ENCODE measurements at places on chromosomes 5 and 9. TPM values are rescaled to one million over a fixed set of nuclear protein-coding genes. Genes with fewer than 3 reads are reported as not detected.
A peak's percentile ranks its signal among the peaks of the same experiment; 100 is the strongest.

GABRP gene
- polyA plus RNA-seq = 0.66 TPM

IL9 gene
- polyA plus RNA-seq = 1.3 TPM

IQGAP2 gene
- 10.5 TPM for polyA plus RNA-seq

F2R gene
- 43.5 TPM for polyA plus RNA-seq

KLHL3 gene
- 8.9 TPM for polyA plus RNA-seq

TRPM6 gene
- 1.0 TPM for polyA plus RNA-seq

CDX1 gene
- polyA plus RNA-seq = not detected

PRLR gene
- 1.4 TPM for polyA plus RNA-seq

ZNF879 gene
- polyA plus RNA-seq = 6.4 TPM

CTNND2 gene
- polyA plus RNA-seq = 132 TPM

SKP2 gene
- polyA plus RNA-seq = 19.7 TPM

FBXL7 gene
- polyA plus RNA-seq = 29.8 TPM

- H3K4me1 ChIP-seq = peaks cover 6% of the 10 kb centered on the region
- DNase-seq = no peak
- no peaks in the 10 kb centered on the region for H3K36me3 ChIP-seq
- H3K4me3 ChIP-seq = no peak overlapping the region
Observed at GRCh38 chr9:5841771-5842573, 9.1 kb upstream of the ERMP1 start.

- H3K27ac ChIP-seq = no peak overlapping the region
- DNase-seq = no peak
- peaks cover 7% of the 10 kb centered on the region for H3K4me1 ChIP-seq
- H3K36me3 ChIP-seq = no peaks in the 10 kb centered on the region
Observed at GRCh38 chr5:36237751-36238150, 4.0 kb downstream of the NADK2 start.

DNA sequence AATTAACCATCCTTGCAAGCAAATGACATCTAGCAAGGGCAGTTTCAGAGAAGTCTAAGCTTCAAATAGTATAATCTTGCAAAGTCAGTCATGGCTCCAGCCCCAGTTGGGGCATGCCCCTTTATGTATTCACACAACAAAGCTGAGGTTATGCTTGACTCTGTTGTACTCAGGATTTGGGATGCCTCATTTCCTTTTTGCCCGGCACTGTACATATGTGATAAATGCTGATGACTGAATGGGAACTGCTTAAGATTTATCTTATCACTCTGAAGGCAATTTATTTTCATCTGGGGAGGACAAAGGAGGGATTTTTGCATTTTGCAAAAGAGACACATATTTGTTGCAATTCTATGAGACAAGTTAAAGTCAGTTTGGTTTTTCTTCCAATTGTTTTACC is 219.2 kb downstream of the TRPM3 start:
- no peaks in the 10 kb centered on the region for H3K36me3 ChIP-seq
- no peak overlapping the region for H3K27ac ChIP-seq
- no peak overlapping the region for H3K4me3 ChIP-seq
- DNase-seq = no peak

- DNase-seq = no peak
- H3K36me3 ChIP-seq = no peaks in the 10 kb centered on the region
- H3K4me3 ChIP-seq = no peak overlapping the region
- no peaks in the 10 kb centered on the region for H3K27me3 ChIP-seq
- H3K4me1 ChIP-seq = peaks cover 4% of the 10 kb centered on the region
Observed at GRCh38 chr9:32345243-32345642, 39.2 kb upstream of the ACO1 start.

DNA sequence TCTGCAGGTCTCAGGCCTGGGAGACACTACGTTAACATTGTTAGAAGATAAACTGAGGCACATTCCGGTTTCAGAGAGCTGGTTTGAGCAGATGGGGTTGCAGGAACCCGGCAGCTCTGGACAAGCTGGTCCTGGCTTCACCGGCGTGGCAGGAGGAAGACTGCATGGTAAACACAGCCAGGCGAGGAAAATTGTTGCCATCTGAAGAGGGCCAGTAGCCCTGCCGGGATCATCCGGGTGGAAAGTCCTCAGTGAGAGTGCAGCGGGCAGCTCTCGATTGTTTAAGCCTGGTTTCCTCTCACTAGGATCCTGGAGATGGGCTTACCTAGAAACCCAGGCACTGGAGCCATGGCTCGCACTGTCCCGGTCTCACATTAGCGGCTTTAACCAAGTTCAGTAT is 226.9 kb downstream of the IRX2 start:
- no peaks in the 10 kb centered on the region for H3K36me3 ChIP-seq
- no peaks in the 10 kb centered on the region for H3K4me1 ChIP-seq
- H3K27me3 ChIP-seq = no peaks in the 10 kb centered on the region
- no peak for DNase-seq
- no peak overlapping the region for H3K4me3 ChIP-seq

- no peak for DNase-seq
- H3K36me3 ChIP-seq = no peaks in the 10 kb centered on the region
- no peak overlapping the region for H3K27ac ChIP-seq
- no peak overlapping the region for H3K4me3 ChIP-seq
Observed at GRCh38 chr5:78605611-78606010, 43.0 kb downstream of the LHFPL2 start.

DNA sequence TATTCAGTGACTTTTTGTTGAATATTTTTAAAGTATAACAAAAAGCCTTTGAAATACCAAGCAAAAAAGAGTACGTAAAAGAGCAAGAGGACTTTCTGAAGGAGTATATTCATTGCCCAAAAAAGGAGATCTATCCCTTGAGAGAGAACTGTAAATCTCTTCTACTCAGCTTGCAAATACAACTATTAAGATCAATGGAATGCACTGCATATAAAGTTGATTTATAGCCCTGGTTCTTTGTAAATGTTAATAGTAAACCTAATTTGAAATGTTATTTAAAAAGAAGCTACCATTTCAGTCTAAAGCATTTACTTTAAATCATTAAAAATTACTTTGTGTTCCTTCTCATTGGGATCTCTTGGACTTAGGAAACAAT is 168.1 kb downstream of the PDE4D start:
- H3K27ac ChIP-seq = no peak overlapping the region
- H3K4me3 ChIP-seq = no peak overlapping the region
- no peaks in the 10 kb centered on the region for H3K4me1 ChIP-seq
- no peak for DNase-seq
- H3K36me3 ChIP-seq = no peaks in the 10 kb centered on the region

DNA sequence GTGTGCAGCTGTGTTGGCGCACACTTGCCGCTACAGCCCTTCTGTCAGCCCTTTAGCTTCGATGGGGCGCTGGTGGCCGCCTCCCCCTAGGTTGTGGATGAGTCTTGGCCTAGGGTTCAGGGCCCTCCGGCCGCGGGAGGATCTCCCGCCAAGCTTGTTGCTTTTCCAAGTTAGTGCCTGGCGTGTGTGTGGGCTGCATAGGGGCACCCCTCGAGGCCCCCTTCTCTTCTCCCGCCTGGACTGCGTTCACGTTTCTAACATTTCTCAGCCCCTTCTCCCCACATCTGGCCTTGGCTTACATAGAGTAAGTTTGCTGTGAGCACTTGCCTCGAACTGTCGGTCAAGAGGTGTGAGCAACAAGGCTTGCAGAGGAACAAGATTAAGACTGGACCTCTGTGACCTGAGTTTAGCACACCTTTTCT is 413 bp upstream of the OXCT1 start:
- peaks cover 20% of the 10 kb centered on the region for H3K4me1 ChIP-seq
- H3K4me3 ChIP-seq = peak overlapping the region; percentile 86
- peak; percentile 15 for DNase-seq
- H3K27me3 ChIP-seq = no peaks in the 10 kb centered on the region
- no peaks in the 10 kb centered on the region for H3K36me3 ChIP-seq

DNA sequence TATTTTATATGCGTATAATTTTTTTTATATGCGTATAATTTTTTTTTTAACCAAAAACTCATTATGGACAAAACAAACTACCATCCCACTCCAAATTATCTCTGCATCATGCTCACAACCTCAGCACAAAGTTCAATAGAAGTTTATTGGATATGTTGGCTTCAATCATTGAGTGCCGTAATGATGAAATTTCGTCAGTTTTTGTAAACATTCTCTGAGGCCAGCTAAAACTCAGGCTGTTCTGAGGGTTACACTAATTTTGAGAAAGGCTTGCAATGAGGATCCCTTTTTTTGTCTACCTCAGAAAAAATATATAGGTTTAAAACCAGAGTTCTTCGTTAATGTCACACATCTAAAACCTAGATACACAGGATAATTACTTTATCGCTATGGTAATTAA is 1253.2 kb downstream of the EFNA5 start:
- no peaks in the 10 kb centered on the region for H3K27me3 ChIP-seq
- H3K4me3 ChIP-seq = no peak overlapping the region
- H3K27ac ChIP-seq = no peak overlapping the region
- no peaks in the 10 kb centered on the region for H3K4me1 ChIP-seq
- no peak for DNase-seq

DNA sequence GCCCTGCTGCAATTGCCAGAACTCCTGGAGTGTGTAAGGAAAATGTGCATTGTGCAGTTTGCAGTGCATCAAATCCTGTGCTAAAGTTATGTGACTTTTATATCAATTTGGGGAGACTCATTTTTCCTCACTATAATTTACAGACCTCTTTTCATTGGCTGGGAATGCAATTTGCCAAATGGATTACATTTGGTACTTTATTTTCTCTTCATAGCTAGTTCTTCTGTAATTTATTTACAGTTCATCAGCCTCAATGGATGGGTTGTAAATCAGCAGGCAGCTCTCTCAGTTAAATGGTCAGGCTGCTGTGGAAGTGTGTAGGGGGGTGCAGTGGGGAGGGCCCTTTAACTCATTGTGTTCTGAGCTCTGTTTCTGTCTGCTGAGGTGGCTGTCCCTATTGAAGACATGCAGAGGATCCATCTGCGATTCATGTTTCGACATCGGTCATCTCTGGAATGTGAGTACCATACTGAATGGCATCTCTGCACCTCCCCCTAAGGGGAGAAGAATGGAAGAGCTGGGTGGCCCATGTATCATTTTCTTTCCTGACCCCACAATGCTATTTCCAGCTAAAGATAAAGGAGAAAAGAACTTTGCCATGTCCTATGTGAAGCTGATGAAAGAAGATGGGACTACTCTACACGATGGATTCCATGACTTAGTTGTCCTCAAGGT is 74.6 kb downstream of the DOCK2 start:
- DNase-seq = peak; percentile 88
- H3K27ac ChIP-seq = no peak overlapping the region
- no peak overlapping the region for H3K4me3 ChIP-seq

DNA sequence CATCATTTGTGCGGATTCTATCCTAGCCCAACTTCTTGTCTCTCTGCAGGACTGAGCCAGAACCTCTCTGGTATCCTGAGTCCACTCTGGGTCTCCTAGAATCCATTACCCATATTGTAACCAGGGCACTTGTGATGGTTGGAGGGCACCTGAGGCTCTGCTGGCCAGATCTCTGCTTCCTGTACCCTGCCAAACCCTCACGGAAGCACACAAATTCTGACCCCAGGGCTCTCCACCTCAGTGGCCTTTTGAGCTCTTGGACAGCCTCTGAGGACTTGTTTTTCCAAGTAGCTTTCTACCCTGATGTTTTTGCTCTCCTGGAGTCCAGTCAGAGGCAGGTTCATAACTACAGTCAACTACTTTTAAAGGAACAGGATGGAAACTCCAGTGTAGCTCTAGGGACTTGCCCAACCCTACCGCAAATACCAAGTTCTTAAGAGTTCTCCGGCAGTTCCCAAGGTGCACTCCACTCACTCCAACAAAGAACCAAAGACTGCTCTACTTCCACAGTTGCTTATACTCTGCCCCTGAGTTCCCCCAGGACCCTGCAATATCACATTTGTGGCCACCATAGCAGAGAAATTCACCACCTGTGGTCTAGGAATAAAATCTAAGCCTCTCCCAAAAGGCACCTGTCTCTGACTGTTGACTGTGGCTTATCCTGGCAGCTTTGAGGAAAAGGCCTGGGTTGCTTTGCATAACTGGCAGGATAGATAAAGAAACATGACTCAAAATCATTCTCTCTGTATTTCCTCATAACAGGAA is 9.6 kb downstream of the PIP5K1B start:
- no peaks in the 10 kb centered on the region for H3K4me1 ChIP-seq
- no peaks in the 10 kb centered on the region for H3K27me3 ChIP-seq
- DNase-seq = no peak

- no peaks in the 10 kb centered on the region for H3K36me3 ChIP-seq
- peaks cover 6% of the 10 kb centered on the region for H3K4me1 ChIP-seq
- no peaks in the 10 kb centered on the region for H3K27me3 ChIP-seq
- H3K27ac ChIP-seq = peak overlapping the region; percentile 22
- peak; percentile 80 for DNase-seq
Observed at GRCh38 chr9:84170521-84171141, 169.9 kb downstream of the SLC28A3 start.

- H3K36me3 ChIP-seq = peaks cover 5% of the 10 kb centered on the region
- H3K4me3 ChIP-seq = no peak overlapping the region
- H3K27me3 ChIP-seq = no peaks in the 10 kb centered on the region
- H3K27ac ChIP-seq = no peak overlapping the region
Observed at GRCh38 chr5:179738742-179739141, 6.1 kb downstream of the MAML1 start.

- H3K27me3 ChIP-seq = no peaks in the 10 kb centered on the region
- H3K36me3 ChIP-seq = no peaks in the 10 kb centered on the region
- H3K27ac ChIP-seq = no peak overlapping the region
- H3K4me3 ChIP-seq = no peak overlapping the region
- DNase-seq = no peak
Observed at GRCh38 chr9:38074441-38074961, 5.5 kb upstream of the SHB start.

DNA sequence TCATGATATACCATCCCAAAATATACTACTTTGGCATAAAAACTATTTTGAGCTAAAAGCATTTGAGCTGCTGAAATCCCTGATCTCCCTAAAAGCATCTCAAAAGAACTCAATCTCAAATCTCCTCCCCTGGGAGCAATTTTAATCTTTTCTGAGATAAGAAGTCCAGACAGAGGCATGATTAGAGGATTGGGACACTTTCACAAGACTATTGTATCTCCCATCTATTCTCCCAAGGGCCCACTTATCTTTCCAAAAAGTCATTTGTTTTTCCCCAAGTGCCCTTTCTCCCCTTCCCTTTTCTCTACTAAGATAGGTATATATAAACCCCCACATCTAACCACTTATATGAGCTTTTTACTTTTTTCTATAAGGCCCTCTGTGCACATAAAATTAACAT is 79.7 kb downstream of the ALDH7A1 start:
- H3K36me3 ChIP-seq = no peaks in the 10 kb centered on the region
- H3K4me3 ChIP-seq = no peak overlapping the region
- H3K4me1 ChIP-seq = peaks cover 9% of the 10 kb centered on the region
- H3K27ac ChIP-seq = peak overlapping the region; percentile 75
- no peaks in the 10 kb centered on the region for H3K27me3 ChIP-seq
- DNase-seq = no peak

DNA sequence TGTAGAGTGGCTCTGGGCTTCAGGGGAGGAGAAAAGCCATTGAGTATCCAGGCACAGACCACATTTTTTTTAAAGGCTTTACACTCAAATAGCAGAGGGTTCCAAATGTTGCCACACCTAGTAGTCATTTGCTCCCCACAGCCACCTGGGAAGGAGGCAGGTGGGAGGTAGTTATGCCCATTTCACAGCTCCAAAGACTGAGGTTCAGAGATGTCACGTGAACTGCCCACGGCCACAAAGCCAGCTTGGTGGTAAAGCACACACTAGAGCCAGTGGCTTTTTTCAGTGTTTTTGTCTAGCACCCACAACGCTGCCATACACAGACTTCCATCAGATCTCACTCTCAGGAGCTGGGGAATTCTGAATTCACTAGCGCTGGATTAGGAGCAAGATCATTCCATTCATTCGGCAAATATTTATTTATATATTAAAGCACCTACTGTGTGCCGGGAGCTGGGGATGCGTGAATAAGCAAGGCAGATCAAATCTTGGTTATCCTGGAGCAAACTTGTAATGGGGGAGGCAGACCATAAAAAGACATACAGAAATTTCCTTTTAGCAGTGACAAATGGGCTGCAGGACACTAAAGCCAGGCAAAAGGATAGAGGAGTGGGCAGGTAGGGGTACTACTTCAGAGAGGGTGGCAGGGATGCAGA is 7.4 kb downstream of the WHRN start:
- H3K4me1 ChIP-seq = peaks cover 37% of the 10 kb centered on the region
- H3K27me3 ChIP-seq = no peaks in the 10 kb centered on the region
- H3K4me3 ChIP-seq = no peak overlapping the region
- no peak overlapping the region for H3K27ac ChIP-seq
- no peak for DNase-seq
